ACHN (cell line): ENCODE measurements at places on chromosomes 7 and 10.

DNA sequence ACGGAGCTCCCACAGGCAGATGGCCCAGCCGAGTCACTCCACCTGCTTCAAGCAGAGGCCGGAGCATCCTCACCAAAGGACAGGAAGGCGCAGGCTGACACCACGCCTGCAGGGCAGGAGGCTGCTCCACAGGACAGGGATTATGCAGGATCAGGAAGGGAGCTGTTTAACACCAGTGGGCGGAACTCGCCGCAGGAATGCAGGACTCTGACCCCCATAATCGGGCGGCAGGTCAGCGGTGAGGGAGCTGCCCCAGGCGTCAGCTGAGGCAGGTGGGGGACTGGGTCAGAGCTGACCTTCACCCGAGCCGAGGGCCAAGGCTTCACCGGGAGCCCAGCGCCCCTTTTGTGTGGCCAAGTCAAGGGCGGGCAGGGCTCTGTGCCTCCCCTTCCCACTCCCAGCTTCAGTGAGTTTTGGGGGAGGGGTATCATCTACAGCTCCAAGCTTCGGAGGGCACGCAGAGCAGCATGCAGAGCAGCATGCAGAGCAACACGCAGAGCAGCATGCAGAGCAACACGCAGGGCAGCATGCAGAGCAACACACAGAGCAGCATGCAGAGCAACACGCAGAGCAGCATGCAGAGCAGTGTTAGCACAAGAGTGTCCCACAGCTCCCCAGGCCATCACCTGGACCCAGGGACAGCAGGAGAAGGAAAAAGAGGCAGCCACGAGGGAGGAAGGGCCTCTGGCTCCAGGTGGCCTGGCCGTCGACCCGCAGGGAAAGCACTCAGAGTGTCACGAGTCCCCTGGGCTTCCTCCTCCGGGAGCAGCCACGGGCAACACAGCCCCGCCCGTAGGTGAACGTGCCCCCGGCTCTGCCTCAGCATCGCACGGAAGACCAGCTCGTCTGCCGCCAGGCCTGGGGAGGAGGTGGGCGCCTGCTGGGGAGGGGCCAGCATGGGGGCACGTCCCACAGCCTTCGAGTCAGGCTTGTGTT, 151.7 kb upstream of the PPP2R2D start:
- no peak for DNase-seq

DNA sequence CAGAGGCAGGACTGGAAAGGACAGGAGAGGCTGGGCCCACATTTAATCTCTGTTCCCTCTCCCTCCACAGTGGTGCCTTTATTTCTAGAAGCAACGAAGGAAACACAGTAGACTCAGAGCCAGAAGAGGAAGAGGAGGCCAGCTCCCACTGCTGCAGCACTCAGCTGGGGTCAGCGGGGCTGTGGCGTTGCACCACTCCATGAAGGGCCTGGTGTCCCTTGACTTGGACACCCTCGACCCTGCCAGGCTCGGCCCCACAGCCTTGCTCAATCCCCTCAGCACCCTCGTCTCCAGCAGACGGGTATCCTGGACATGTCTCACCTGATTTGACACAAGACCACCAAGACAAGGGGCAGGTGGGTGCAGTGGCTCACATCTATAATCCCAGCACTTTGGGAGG, 38.8 kb downstream of the PRKAG2 start:
- DNase-seq: no peak

DNA sequence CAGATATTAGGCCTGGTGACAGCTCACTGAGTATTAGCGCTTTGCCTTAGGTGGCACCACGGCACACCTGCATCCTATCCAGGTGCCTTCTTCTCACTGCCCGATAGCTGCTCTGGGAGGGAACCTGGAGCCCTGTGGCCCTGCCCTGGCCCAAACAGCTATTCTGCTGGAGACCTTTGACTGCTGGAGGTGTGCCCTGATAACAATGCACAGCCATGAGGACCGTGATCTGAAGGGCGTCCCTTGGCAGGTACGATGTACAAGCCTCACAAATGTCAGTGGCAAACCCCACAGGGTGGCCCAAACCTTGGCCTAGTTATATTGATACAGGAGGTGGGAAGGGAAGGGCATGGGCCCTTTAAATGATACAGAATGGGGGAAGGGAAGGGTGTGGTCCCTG, 259.5 kb downstream of the GRID1 start:
- no peak for DNase-seq

- no peak for DNase-seq
Observed at GRCh38 chr10:130013335-130014262, 49.5 kb upstream of the EBF3 start.

GRCh38 chr7:14144538-14144937, 155.1 kb upstream of the ETV1 start:
- no peak for DNase-seq

DNA sequence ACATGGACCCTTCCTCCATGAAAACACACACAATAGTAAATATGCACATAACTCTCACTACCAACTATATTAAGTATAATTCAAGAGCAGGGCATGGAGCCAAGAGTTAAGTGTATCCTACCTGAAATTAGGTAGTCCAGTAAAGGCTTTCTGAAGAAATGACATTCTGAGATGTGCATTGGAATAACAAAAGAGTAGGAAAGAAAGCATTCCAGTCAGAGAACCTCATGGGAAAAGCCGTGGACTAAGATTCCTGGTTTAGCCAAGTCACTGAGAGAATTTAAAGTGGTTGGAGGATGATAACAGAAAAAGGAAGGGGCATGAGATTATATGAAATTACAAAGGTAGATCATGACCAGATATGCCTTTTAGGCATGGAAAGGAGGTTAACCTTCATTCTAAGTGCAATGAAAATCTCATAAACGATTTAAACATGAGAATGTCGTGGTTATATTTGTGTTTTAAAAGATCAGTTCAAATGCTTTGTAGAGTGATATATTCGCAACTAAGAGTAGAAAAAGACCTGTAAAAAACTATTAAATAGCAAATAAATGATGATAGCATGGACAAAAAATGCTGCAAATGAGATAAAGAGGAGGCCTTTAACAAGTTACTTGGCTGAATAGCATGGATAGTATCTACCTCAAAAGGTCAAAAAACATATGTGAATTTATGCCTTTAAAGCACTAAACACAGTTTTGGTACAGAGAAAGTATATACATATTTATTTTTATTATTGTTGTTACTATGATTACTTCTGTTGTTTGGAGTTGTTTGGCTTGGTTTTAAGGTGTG, 767.4 kb upstream of the GHITM start:
- no peak for DNase-seq

- no peak for DNase-seq
Observed at GRCh38 chr7:159117366-159118196, 27.1 kb downstream of the VIPR2 start.
